Stimulated activated CD8-positive, alpha-beta memory T cell treated with anti-CD3 and anti-CD28 coated beads, Interleukin-15, amount 100 ng/mL, for 24 hours (primary cell): ENCODE measurements at places on chromosomes 3 and 15.

GRCh38 chr15:87599616-87600015, 656.9 kb downstream of the NTRK3 start:
- no peak for DNase-seq

- no peak for DNase-seq
Measured at GRCh38 chr3:30333143-30333542, 273.3 kb upstream of the TGFBR2 start.

DNA sequence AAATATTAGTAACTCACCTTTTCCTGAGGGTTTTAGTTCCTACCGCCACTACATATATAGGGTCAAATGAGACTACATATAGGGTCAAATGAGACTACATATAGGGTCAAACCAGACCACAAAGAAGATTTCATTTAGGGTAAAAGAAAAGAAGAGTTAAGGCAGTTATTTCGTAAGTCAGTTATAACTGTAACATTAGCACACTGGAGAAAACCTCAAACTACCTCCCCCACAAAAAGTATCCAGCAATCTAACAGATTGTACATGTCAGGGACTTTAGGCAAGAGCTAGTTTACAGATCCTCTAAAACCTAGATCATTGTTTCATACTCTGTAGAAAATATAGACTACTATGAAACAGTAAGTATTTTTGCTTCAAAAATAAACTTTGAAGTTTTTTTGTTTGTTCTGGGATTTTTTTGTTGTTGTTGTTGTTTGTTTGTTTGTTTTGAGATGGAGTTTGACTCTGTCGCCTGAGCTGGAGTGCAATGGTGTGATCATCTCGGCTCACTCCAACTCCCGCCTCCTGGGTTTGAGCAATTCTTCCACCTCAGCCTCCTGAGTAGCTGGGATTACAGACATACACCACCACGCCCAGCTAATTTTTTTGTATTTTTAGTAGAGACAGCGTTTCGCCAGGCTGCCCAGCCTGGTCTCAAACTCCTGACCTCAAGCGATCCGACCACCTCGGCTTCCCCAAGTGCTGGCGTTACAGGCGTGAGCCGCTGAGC, 92.4 kb upstream of the CGNL1 start:
- DNase-seq = no peak

GRCh38 chr15:84904419-84904818, 20.0 kb downstream of the SLC28A1 start:
- DNase-seq = no peak

- DNase-seq = no peak
Measured at GRCh38 chr15:90165659-90166489, 35.3 kb upstream of the SEMA4B start.

- no peak for DNase-seq
Measured at GRCh38 chr3:114942773-114943172, 204.3 kb downstream of the ZBTB20 start.

- no peak for DNase-seq
Measured at GRCh38 chr15:76678766-76679165, 226.4 kb downstream of the SCAPER start.

GRCh38 chr15:59548501-59549226, 62.9 kb upstream of the GCNT3 start:
- no peak for DNase-seq

DNA sequence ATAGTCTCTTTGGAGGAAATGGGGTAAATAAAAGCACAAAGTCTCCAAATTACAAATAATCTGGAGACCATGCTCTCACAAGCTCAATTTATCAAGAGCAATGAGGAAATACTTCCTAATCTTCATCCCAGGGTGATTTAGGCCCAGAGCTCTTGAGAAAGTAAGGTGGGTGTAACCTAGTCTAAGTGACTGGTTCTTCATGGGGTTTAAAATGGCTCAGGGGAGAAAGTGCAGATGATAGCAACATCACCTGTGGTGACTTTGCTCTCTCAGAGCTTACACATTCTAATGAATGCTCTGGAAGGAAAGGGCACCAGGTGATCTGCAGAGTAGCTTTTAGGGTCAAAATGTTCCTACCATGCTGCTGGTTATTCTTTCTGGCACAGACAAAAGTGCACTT, 118.4 kb upstream of the TP63 start:
- DNase-seq = no peak

- DNase-seq = no peak
Measured at GRCh38 chr15:84830036-84830435, 12.9 kb downstream of the ALPK3 start.

- no peak for DNase-seq
Measured at GRCh38 chr15:56675930-56676329, 57.4 kb downstream of the ZNF280D start.

GRCh38 chr3:63937661-63938651, 25.8 kb upstream of the SCAANT1 start:
- DNase-seq = no peak

- DNase-seq = no peak
Measured at GRCh38 chr3:52923963-52924362, 26.6 kb upstream of the STIMATE start.

DNA sequence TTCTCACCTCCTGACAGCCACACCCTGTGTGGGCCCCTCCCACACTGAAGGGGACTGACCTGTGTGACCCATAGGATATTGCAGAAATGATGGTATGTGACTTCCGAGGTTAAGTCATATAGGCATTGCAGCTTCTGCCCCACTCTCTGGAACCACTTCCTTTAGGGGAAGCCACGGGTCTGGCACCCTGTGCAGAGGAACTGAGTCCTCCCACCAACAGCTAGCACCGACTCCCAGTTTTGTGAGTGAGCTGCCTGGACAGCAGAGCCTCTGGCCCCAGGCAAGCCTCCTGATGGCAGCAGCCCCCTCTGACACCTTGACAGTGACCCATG, 24.6 kb upstream of the SLC6A6 start:
- no peak for DNase-seq

DNA sequence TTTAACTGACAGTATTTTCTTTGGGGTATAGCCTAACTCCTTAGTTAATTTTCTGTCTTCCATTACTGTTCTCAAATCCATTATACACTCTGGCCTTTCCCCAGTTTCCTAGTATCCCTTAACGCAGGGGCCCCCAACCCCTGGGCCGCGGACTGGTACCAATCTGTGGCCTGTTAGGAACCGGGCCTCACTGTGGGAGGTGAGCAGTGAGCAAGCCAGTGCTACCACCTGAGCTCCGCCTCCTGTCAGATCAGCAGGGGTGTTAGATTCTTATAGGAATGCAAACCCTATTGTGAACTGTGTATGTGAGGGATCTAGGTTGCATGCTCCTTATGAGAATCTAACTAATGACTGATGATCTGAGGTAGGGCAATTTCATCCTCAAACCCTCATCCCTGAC, 75.1 kb downstream of the DOCK3 start:
- no peak for DNase-seq

GRCh38 chr3:143329567-143330211, 210.1 kb downstream of the CHST2 start:
- DNase-seq = no peak

DNA sequence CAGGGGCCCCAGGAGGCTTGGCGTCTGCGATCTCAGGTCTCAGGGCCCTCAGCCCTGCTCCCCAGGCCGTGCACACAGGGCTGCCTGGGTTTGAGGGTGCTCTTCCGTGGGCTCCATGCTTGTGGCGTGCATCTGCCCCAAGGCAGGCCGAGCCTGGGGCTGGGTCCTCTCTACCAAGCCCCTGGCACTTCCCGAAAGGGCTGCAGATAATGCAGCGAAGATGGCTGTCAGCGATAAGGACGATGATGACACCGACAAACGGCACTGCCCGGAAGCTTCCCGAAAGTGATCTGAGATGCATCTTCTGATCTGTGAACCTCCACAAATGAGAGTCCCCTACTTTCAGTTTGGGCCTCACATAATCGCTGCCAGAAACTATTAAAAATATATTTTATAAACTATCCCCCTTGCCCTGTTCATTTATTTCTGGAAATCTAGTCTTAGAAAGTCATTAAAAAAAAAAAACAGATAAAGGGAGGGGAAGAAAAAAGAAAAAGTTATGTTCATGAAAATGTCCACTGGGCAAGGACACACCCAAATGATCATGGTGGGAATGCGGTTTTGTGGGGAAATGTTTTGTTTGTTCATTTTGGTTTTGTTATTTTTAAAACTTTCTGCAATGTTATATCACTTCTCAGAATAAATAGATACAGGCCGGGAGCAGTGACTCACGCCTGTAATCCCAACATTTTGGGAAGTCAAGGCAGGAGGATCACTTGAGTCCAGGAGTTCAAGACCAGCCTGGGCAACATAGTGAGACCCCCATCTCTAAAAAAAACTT, 51.5 kb downstream of the RPN1 start:
- no peak for DNase-seq

DNA sequence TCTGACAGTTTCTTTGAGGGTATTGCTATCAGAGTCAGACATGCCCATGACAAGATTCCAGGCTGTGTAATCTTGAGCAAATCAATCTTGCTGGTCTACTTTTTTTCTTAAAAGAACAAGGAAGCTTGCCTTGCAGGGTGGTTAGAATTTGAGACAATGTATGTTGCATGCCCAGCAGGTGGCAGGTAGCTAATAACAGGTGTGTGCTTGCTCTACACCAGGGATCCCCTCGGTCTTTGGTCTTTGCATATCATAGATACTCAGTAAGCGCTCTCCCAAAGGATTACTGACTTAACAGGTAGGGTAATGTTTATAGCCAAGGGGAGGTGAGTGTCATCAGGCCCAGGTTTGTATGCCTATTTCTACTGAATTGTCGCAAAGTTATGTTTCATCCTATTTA, 37.3 kb downstream of the CACNA1D start:
- DNase-seq = no peak

DNA sequence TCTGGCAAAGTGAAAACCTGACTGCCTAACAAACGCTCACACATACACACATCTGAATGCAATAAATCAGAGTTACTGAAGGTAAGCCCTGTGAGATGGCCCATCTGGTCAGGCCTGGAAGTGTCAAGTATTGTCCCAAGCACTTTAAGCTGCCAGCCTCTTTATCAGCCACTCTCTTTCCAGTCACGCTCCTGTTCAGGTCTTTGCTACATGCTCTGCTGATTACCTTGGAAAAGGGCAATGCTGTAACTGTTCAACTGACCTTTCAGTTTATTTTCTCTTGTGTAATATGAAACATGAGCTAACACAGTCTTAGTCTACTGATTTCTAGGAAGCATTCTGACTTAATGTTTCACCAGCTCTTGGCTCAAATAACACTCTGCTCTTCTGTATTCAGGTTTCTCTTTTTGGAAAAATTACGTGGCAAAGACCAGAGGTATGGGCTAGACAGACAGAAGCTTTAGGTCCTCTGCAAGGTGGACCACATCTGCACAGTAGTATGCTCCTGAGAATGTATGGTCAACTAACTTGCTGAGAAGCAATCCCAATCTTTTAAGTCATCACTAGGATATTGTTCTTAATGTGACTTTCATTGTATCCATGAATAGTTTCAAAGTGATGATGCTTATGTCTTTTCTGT, 44.5 kb downstream of the GBE1 start:
- no peak for DNase-seq

DNA sequence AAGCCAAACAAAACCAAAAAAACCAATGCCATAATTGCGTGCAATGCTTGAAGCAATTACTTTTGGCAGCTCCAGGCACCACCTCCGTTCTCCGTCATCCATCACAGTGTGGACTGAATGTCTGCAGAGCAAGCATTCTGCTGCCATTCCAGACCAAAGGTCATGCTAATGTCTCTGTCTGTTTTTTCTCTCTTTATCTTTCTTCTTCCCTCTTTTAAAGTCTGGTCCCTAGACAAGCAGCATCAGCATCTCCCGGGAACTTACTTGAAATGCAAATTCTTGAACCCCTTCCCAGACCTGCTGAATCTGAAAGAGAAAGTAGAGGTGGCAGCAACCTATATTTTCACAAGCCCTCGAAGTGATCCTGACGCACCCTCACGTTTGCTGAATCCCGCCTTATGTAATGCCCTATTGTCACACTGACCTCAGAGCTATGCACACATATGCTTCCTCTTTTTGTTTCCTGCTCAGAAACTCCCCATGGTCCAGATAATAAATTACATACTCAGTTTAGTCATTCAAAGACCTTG, 297.3 kb upstream of the PROK2 start:
- no peak for DNase-seq

- no peak for DNase-seq
Measured at GRCh38 chr3:58271901-58272501, 34.0 kb upstream of the RPP14 start.

GRCh38 chr15:55856506-55857164, 113.7 kb upstream of the PRTG start:
- DNase-seq = no peak

- no peak for DNase-seq
Measured at GRCh38 chr3:194367992-194368841, 1.3 kb downstream of the LRRC15 start.

GRCh38 chr3:51384055-51384725, 901 bp upstream of the MANF start:
- DNase-seq = no peak

DNA sequence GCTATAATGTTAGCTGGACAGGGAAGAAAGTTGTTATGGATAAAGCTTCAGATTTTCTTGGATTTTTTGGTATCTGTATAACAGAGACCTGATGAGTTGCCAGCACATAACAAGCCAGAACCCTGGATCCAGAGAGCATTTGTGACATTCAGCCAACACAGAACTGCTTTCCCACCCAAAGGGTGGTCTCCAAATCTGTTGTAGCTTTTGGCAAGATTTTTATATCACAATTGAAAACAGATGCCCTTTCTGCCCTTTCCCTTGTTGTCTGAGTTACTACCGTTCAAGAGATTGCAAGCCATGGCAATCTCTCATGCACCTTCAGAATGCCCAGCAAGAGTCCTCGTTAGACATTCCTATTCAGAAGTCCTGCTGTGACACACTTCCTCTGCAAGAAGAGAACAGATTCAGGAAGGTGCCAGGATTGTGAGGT, 107.6 kb upstream of the FGF7 start:
- no peak for DNase-seq

GRCh38 chr3:5754602-5755001, 567.1 kb downstream of the EDEM1 start:
- DNase-seq = no peak

DNA sequence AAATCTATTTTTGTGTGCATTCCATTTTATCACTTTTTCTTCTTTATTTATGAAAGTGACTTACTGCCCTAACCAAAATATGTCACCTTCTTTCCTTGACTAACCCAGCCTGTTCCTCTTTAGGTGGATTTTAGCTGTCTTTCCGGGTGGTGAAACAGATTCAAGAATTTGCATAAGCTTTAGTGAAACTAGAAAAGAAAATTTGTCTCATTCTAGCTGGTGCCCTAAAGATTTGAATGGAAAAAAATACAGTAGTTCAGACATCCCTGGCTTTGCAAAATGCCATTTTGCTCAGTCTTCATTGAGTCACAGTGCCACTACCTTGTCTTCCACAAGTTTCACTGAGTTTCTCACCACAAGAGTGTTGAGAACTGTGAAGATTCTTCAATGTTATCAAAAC, 28.2 kb upstream of the CCDC50 start:
- no peak for DNase-seq

- no peak for DNase-seq
Measured at GRCh38 chr3:68893600-68894239, 38.6 kb downstream of the TAFA4 start.

GRCh38 chr3:31288224-31288623, 244.5 kb upstream of the STT3B start:
- no peak for DNase-seq
